H1 (cell line): ENCODE measurements at places on chromosomes 2 and 18. TPM values are rescaled to one million over a fixed set of nuclear protein-coding genes. Genes with fewer than 3 reads are reported as not detected.

The GAREM2 gene
- 19.9 and 23.0 TPM in 2 replicates for total RNA-seq

The C2orf80 gene
- total RNA-seq: 1.1 and 1.3 TPM in 2 replicates

The CAPN14 gene
- 0.07 and 0.08 TPM in 2 replicates for total RNA-seq

The LBX2 gene
- 0.55 TPM in 1 of 2 replicates, not detected in the other for total RNA-seq

The CDH19 gene
- total RNA-seq: not detected in 2 replicates

The DGKD gene
- total RNA-seq: 30.9 and 31.3 TPM in 2 replicates

The TCF23 gene
- not detected in 2 replicates for total RNA-seq

The RBBP8 gene
- total RNA-seq: 63.4 and 65.8 TPM in 2 replicates

The BOLL gene
- not detected in 2 replicates for total RNA-seq

The PSMA8 gene
- total RNA-seq: not detected in 2 replicates

The TMEM182 gene
- 3.1 and 4.3 TPM in 2 replicates for total RNA-seq

- no peaks in the 10 kb centered on the region for H3K4me1 ChIP-seq
- peak; percentile 30 for DNase-seq
- H3K36me3 ChIP-seq: no peaks in the 10 kb centered on the region
- H3K4me3 ChIP-seq: no peak overlapping the region
- H3K27me3 ChIP-seq: no peaks in the 10 kb centered on the region
These were observed 18.2 kb downstream of the FHOD3 start for GRCh38 chr18:36315736-36316135.

DNA sequence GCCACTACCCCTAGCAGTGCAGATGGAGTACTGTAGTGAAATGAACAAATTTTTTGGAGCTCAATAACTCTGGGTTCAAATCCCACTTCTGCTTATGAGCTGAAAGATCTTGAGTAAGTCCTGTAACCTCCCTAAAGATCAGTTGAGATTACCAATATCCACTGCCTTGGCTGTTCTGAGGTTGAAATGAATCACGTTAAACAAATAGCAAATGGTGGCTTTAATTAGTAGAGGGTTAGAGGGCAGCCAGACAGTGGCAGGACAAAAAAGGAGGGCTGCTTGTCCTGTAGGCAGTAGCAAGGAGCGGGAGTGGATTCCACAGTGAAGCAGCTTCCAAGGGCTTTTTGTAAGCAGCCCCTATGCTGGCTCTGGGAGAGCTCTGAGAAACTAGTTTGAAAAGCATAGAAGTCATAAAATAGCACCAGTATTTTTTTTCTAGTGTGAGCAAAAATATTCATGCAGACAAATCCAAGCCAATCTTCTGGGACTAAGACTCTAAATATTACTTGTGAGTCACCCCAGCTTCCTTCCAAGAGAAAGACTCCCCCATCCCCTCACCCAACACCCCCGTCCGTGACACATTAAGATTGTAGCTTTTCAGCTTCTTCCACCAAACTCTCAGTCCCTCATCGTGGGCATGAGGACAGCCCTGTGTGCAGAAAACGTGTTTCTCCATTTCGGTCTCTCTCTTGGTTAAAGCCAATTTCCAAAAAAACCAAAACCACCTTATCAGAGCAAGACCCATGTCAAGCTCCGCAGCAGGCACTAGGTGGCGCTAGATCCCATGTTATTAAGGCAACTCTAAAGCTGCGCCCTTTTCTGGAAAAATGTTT is 123.5 kb upstream of the LGALSL start:
- H3K36me3 ChIP-seq: no peaks in the 10 kb centered on the region
- peak; percentile 54 for DNase-seq
- no peak overlapping the region for H3K27ac ChIP-seq
- peaks cover 10% of the 10 kb centered on the region; the same call in 1 of the 2 replicates for H3K4me1 ChIP-seq
- no peak overlapping the region for H3K4me3 ChIP-seq
- H3K27me3 ChIP-seq: no peaks in the 10 kb centered on the region

DNA sequence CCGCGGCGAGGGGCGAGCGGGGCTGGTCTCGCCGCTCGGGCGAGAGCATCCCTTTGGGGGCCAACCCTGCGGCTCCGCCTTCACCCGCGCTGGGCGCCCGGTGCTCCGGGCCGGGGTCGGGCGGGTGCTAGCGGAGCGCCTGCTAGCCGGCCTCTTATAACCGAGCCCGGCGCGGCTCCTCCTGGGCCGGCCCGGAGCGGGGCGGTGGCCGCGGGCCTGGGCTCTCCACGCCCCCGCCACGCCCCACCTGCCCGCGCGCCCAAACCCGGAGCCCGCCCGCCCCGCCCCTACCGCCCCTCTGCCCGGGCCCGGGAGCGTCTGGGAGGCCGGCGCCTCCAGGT is at the start of gene FOXI3:
FOXI3 (minus strand) TSS at position 129 of the 341 bp plus-strand sequence. CDS start 158 bp downstream, outside the sequence.
- H3K4me3 ChIP-seq: peak within 1 kb of the TSS; percentile 74
- DNase-seq: no peak

DNA sequence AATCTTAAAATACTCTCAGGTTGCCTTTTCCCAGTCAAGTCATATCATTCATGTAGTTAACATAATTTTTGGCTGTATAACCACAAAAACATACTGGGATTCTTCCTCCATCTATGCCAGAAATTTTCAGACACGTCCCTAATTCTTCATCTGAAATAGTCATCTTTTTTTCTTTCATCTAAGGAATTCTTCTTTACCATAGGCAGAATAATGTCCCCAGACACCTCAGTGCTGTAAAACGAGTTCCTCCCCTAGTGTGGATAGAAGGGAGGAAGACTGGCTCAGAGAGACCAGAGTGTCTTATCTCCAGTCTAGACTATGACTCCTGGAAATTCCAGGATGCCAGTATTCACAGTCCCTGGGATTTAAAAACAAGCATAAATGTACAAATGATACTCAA is 127.8 kb downstream of the MREG start:
- H3K27ac ChIP-seq: no peak overlapping the region
- DNase-seq: no peak
- H3K4me1 ChIP-seq: no peaks in the 10 kb centered on the region
- no peaks in the 10 kb centered on the region for H3K36me3 ChIP-seq

- no peaks in the 10 kb centered on the region for H3K27me3 ChIP-seq
- no peaks in the 10 kb centered on the region for H3K4me1 ChIP-seq
- DNase-seq: no peak
- no peaks in the 10 kb centered on the region for H3K36me3 ChIP-seq
- H3K4me3 ChIP-seq: no peak overlapping the region
These were observed 171.0 kb downstream of the SRBD1 start for GRCh38 chr2:45439788-45440773.

GRCh38 chr2:235960011-235960715 is 208.0 kb downstream of the GBX2 start:
- H3K4me3 ChIP-seq: no peak overlapping the region
- H3K36me3 ChIP-seq: no peaks in the 10 kb centered on the region
- peaks cover 2% of the 10 kb centered on the region for H3K4me1 ChIP-seq
- no peaks in the 10 kb centered on the region for H3K27me3 ChIP-seq

DNA sequence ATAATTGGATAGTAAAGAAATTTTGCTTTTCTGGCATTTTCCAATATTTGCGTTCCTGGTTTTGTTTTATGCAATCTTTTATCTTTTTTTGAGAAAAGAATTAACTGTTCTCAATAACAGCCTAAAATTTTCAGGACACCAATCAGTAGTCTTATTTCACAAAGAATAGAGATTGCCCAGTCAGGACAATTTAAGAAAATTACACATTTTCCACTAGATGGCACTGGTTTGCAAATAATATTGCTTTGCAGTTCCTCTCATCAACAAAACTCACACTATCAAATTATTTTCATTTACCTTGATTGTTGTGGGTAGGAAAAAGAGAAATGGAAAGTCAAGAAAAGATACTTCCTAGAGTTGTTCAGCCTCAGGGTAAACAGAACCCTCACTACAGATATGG is 2.4 kb upstream of the RBM45 start:
- no peak overlapping the region for H3K27ac ChIP-seq
- no peaks in the 10 kb centered on the region for H3K4me1 ChIP-seq
- no peaks in the 10 kb centered on the region for H3K27me3 ChIP-seq

DNA sequence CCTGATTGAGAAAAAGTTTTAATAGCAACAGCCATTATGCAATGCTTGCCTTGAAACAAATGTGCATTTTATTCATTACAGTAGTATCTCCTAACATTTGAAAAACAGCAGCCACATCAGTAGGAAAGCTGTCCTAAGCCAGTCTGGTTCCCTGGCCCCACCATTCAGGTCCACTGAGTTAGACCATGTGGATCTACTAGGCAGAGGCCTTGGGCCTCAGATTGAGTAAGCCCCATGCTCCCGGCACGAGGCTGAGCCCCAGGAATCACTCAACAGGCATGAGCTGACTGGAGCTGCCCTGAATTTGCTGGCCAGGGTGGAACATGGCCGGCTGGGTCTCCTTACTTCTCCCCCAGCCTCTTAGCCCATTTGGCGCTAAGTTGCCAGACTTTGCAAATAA is 103.4 kb downstream of the ZFP36L2 start:
- no peak for DNase-seq
- H3K36me3 ChIP-seq: no peaks in the 10 kb centered on the region
- no peaks in the 10 kb centered on the region for H3K27me3 ChIP-seq
- H3K4me3 ChIP-seq: no peak overlapping the region

DNA sequence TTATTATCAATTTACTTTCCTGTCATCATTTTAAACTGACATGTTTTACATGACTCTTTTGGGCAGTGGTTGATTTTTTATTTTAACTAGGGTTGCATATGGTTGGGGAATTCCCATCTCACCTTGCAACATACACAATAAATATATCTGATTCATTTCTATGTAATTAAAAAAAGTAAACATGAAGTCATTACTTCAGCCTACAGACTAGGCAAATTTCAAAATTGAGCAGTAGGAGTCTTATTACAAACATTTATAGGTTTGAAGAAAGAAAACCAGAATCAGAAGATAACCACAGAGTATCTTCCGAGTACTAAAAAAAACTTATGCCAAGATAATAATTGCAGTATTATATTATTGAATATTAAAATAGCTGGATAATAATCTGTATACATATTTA is 377.0 kb upstream of the VRK2 start:
- no peak overlapping the region for H3K4me3 ChIP-seq
- no peak for DNase-seq
- H3K4me1 ChIP-seq: no peaks in the 10 kb centered on the region
- H3K36me3 ChIP-seq: no peaks in the 10 kb centered on the region
- no peaks in the 10 kb centered on the region for H3K27me3 ChIP-seq

- H3K4me1 ChIP-seq: no peaks in the 10 kb centered on the region
- no peaks in the 10 kb centered on the region for H3K36me3 ChIP-seq
- H3K27me3 ChIP-seq: no peaks in the 10 kb centered on the region
- DNase-seq: no peak
- H3K27ac ChIP-seq: no peak overlapping the region
These were observed 74.4 kb upstream of the EPB41L3 start for GRCh38 chr18:5618047-5618688.

GRCh38 chr2:240586919-240587800 is 626 bp downstream of the CAPN10 start:
- H3K4me3 ChIP-seq: peak overlapping the region; percentile 94
- H3K27ac ChIP-seq: no peak overlapping the region
- H3K4me1 ChIP-seq: no peaks in the 10 kb centered on the region; the same call in 1 of the 2 replicates
- H3K36me3 ChIP-seq: no peaks in the 10 kb centered on the region
- no peaks in the 10 kb centered on the region for H3K27me3 ChIP-seq
- no peak for DNase-seq

DNA sequence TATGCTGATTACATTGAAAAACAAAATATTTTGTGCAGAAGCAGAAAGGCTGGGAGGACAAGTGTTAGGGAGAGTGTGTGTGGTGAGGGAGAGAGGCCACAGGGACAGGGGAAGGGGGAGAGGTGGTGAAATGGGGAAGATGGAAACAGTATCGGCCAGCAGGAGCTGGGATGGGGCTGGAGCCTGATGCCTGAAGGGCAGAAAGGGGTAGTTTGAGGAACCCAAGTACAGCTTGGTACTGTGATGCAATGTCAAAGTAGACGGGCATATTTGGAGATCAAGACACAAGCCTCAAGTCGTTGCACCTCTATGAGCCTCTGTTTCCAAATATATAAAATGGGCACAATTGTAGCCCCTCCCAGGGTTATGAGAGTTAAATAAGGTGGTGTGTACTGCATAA is 152.1 kb downstream of the LPIN1 start:
- DNase-seq: no peak
- H3K36me3 ChIP-seq: no peaks in the 10 kb centered on the region
- H3K27ac ChIP-seq: no peak overlapping the region
- H3K4me3 ChIP-seq: no peak overlapping the region

DNA sequence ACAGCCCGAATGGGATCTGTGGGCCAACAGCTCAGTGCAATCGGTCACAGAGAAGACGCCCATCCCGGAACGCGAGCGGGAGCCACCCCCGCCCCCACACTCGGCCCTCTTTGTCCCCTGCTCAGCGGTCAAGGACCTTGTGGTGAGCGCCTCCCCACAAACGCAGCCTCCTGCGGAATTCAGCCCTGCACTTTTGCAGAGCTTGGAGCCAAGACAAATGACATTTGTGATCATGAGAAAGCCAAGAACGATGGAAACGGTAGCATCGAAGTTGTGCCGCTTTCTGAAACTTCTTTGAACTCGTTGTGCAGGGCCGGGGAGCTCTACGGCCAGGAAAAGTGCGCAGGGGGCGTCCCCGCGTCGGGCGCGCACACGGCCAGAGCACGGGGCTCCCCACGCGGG is 6.7 kb upstream of the SALL3 start:
- no peak for DNase-seq
- peaks cover 18% of the 10 kb centered on the region for H3K4me1 ChIP-seq
- peak overlapping the region; percentile 21; the same call in 1 of the 2 replicates for H3K4me3 ChIP-seq
- H3K36me3 ChIP-seq: no peaks in the 10 kb centered on the region
- peaks cover 72% of the 10 kb centered on the region for H3K27me3 ChIP-seq

DNA sequence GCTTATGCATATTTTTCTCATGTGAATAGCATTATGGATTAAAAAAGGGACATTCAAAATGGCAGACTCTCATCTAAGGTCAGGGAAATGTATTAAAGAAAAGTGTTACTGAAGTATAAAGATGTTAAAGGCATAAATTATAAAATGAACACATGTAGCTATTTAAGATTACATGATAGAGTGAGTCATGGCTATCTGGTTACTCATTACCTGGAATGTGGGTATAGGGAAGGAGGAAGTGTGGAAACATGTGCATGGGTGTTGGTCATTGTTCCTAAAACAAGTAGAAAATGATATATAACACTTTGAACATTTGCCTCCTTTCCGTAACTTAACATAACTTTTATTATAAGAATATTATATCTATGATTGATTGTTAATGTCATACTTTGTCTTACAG is 66.4 kb downstream of the MYO1B start:
- H3K4me1 ChIP-seq: 0 out of 2 replicates have a peak, but pooled peaks cover 3% of the 10 kb centered on the region
- no peaks in the 10 kb centered on the region for H3K27me3 ChIP-seq
- H3K4me3 ChIP-seq: no peak overlapping the region
- H3K27ac ChIP-seq: no peak overlapping the region
- H3K36me3 ChIP-seq: no peaks in the 10 kb centered on the region

GRCh38 chr2:16247326-16248122 is 307.2 kb downstream of the MYCN start:
- no peak overlapping the region for H3K4me3 ChIP-seq
- H3K4me1 ChIP-seq: peaks cover 11% of the 10 kb centered on the region; the same call in 1 of the 2 replicates
- peak; percentile 20 for DNase-seq

GRCh38 chr2:238855299-238855698 is 7.4 kb downstream of the TWIST2 start:
- no peak overlapping the region for H3K4me3 ChIP-seq
- H3K27ac ChIP-seq: no peak overlapping the region
- H3K27me3 ChIP-seq: peaks cover 19% of the 10 kb centered on the region
- H3K36me3 ChIP-seq: no peaks in the 10 kb centered on the region
- no peaks in the 10 kb centered on the region; the same call in 1 of the 2 replicates for H3K4me1 ChIP-seq

- DNase-seq: no peak
- H3K36me3 ChIP-seq: no peaks in the 10 kb centered on the region
- H3K4me3 ChIP-seq: no peak overlapping the region
- H3K27me3 ChIP-seq: no peaks in the 10 kb centered on the region
- H3K4me1 ChIP-seq: no peaks in the 10 kb centered on the region
- no peak overlapping the region for H3K27ac ChIP-seq
These were observed 645.3 kb upstream of the DDX18 start for GRCh38 chr2:117169036-117169765.
